Epithelial cell of proximal tubule (primary cell): ENCODE measurements at places on chromosomes 12 and 14. TPM values are rescaled to one million over a fixed set of nuclear protein-coding genes. Genes with fewer than 3 reads are reported as not detected.
A peak's percentile ranks its signal among the peaks of the same experiment; 100 is the strongest.

Gene PCNX4
- total RNA-seq: 39.1 and 63.8 TPM in 2 replicates

Gene DCAF5
- total RNA-seq: 10.4 and 14.5 TPM in 2 replicates

Gene SERPINA10
- total RNA-seq: not detected in 2 replicates

Gene PTGES3
- total RNA-seq: 110 and 203 TPM in 2 replicates

Gene HRK
- not detected in 2 replicates for total RNA-seq

Gene TAS2R9
- not detected in 2 replicates for total RNA-seq

Gene IL23A
- 13.4 and 26.1 TPM in 2 replicates for total RNA-seq

Gene PTPRQ
- total RNA-seq: not detected in 2 replicates

Gene FRS2
- 14.0 and 28.9 TPM in 2 replicates for total RNA-seq

Gene DDX54
- 97.7 and 112 TPM in 2 replicates for total RNA-seq

Gene TRPV4
- total RNA-seq: 1.4 and 2.2 TPM in 2 replicates

Gene SLC4A8
- 0.86 and 1.1 TPM in 2 replicates for total RNA-seq

Gene ENDOU
- total RNA-seq: not detected in 2 replicates

Gene CNTN1
- 1.8 and 2.3 TPM in 2 replicates for total RNA-seq

DNA sequence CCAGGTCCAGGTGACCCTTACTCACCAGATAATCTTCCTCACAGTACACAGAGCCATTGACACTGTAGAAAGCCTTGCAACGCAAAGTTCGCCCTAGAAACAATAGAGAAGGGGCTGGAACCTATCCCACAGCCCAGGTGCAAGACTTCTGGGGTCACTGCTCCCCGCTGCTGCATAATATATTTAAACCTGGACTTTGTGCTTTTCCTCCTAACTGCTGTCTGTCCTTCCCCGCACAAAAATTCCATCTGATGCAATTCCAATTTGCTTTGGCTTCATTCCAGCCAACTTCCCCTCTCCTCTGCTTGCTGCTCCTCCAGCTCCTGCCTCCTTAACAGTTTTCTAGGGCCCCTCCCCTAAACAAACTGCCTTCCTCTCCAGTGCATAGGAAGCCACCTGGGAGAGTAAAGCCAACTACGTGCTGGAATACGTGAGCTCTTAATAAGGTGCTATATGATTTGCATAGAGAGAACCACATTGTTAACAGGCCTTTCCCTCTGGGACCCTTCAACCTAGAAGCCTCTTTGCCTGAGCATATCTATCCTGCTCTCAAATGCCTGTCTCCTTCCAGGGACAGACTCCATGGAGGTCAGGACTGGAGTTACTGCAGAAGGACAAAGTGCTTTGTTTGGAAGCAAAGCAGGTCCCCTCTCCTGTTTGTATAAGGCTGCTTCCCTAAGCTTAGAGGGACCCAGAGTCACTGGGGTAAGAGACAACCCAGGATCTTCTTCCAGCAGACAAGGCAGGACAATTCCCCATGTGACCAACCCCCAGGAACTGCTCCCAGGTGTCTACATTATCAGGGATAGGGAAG lies 5.5 kb downstream of the AJUBA start:
- no peak for DNase-seq

GRCh38 chr12:24054416-24054815 lies 104.9 kb upstream of the SOX5 start:
- no peak for DNase-seq

GRCh38 chr14:102913341-102914211 lies 8.9 kb upstream of the AMN start:
- DNase-seq: no peak

- no peak for DNase-seq
These were observed 19.6 kb upstream of the CSRP2 start for GRCh38 chr12:76898442-76898841.

- DNase-seq: no peak
These were observed 111.9 kb downstream of the STAB2 start for GRCh38 chr12:103698752-103699560.

DNA sequence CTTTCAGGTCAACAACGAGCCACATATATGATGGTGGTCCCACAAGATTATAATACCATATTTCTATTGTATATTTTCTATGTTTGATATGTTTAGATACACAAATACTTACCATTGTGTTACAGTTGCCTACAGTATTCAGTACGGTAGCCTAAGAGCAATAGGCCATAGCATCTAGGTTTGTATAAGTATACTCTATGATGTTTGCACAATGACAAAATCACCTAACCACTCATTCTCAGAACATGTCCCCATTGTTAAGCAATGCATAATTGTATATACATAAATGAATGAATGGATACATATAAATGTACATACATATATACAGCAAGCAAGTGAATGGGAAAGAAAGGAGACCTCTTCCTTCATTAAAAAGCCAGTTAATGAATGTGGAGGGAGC lies 23.8 kb downstream of the TMTC1 start:
- DNase-seq: no peak

- no peak for DNase-seq
These were observed 9.2 kb downstream of the NIN start for GRCh38 chr14:50821510-50822464.

GRCh38 chr12:127685491-127685890 lies 581.5 kb upstream of the TMEM132C start:
- DNase-seq: no peak

- no peak for DNase-seq
These were observed 51.0 kb upstream of the BCL11B start for GRCh38 chr14:99322731-99323599.

DNA sequence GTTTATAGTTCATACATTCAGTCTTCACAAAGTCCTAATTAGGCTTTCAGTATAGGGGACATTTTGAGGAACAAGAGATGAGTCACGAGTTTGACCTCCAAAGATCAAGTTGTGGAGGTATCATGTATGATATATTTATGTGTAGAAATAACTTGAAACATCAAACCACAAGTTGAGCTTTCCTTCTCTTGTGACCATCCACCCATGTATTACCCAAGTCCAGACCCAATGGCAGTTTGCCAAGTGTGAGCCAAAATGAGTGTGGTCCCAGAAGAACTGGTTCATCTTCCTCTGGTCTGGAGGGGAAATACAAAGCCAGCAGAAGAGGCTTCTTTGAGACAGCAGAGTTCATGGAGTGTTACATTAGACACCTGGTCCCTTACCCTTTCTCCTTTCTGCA lies 104.9 kb downstream of the ATP23 start:
- no peak for DNase-seq

GRCh38 chr12:119391673-119392072 lies 57.1 kb downstream of the CCDC60 start:
- DNase-seq: no peak

- DNase-seq: no peak
These were observed 18.9 kb downstream of the VSX2 start for GRCh38 chr14:74257941-74258763.

- DNase-seq: no peak
These were observed 23.4 kb downstream of the MAP1LC3B2 start for GRCh38 chr12:116582610-116583009.

- peak; percentile 79 for DNase-seq
These were observed 1263.0 kb downstream of the LRFN5 start for GRCh38 chr14:42869681-42870080.

DNA sequence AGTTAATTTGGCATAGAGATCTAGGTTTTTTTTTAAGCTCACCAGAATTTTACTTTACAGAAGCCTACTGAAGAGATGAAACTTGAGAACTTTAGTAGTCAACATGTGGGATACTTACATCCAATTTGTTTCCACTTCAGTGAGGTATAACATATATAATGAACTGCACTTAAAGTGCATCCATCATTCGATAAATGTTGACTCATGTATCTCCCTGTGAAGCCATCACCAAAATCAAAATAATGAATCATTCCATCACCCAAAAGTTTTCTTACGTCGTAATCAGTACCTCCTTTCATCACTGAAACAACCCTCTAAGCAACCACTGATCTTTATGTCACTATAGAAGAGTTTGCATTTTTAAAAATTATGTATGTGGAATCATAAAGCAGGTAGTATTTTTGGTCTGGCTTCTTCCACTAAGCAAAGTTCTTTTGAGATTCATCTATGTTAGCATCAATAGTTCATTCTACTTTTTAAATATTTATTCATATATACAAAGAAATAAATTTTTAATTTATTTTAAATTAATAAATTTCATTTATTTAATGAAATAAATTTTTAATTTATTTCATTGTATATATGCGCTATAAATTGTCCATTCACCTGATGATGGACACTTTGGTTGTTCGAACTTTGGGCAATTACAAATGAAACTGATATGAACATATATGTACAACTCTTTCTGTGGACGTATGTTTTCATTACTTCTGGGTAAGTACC lies 2.0 kb upstream of the CPNE8 start:
- DNase-seq: no peak

- DNase-seq: no peak
These were observed 37.6 kb downstream of the WNK1 start for GRCh38 chr12:789852-790563.

DNA sequence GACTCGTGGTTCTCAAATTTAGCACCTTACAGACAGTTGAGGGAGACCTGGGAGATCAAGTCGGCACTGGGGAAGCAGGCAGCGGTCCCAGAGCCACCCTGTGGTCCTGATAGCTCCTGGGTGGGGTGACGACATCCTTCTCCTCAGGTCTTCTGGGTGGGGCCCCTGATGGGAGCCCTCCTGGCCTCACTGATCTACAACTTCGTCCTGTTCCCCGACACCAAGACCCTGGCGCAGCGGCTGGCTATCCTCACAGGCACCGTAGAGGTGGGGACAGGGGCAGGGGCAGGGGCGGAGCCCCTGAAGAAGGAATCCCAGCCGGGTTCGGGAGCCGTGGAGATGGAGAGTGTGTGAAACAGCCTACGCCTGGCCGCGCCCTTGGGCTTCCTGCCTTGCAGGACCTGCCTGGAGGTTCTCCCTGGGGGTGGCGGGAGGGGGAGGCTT lies 2.6 kb downstream of the AQP6 start:
- DNase-seq: no peak

- DNase-seq: no peak
These were observed 121.8 kb downstream of the BBS10 start for GRCh38 chr12:76226397-76226796.

GRCh38 chr14:75648066-75648838 lies 12.4 kb downstream of the ERG28 start:
- DNase-seq: peak; percentile 95

DNA sequence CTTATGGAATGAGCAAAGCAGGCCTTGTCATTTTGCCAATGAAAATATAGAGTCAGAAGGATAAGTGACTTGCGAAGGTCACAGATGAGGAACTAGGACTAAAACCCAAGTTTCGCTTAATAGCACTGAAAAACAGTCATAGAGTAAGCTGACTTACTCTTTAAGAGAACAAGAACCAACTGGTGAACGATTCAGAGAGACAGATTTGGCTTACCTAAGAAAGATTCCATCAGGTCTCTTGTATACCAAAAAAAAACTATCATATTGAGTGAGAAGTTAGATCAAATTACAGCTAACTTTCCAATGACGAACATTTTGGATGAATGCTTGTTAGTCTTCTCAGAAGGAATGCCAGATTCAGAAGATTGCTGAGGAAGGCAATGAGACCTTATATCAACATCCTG lies 74.2 kb downstream of the ZFC3H1 start:
- DNase-seq: no peak
